ENCODE measurements at places on chromosomes 6 and 20.
A peak's percentile ranks its signal among the peaks of the same experiment; 100 is the strongest.

- DNase-seq: peak; percentile 8
These were observed 223.7 kb downstream of the TAF4 start for GRCh38 chr20:61841966-61842365.

- DNase-seq: peak; percentile 51
These were observed 12.4 kb upstream of the DEK start for GRCh38 chr6:18276610-18277236.

GRCh38 chr20:7859356-7859802 lies 80.9 kb downstream of the HAO1 start:
- peak; percentile 58 for DNase-seq

DNA sequence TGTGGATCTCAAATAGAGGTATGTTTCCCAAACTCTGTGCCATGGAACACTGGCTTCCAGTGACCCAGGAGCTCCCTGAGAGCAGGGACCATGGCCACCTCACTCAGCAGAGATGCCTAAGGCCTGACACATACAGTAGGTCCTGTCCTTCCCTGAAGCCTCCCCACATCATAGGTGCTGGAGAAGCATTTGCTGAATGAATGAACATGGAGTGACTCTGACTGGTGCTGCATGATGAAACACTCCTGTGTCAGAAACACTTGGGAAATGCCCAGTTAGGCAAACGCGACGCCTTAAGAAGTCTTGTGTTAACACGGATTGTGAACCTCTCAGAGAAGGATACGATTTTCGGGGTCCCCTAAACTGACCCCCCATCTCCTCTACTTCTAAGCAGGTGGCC lies 14.3 kb downstream of the SLA2 start:
- no peak for DNase-seq

DNA sequence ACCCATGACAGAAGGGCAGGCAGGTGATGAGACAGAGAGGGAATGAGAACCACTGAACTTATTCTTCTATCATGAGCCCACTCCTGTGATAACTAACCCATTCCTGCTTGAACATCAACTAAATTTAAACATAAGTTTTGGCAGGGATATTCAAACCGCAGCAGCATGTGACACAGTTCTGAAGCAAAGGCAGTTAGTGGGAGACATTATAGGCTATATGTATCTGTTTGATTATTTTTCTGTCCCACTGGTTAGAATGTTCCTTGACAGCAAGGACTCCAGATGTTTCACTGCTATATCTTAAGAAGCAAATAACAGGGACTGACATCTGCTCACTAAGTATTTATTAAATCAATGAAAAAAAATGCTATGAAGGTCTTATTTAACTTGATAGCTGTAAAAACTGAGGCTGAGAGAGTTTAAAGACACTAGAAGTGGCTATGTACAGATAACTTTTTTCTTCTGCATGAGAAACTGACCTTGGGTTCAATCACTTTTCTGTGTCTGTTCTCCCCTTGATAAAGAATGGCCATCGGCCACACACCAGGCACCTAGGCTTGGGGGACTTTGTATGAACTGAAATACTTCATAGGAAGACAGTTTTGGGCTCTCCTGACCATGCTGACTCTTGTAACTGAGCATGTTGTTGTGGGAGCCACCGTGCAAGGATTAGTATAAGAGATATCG lies 90.9 kb downstream of the CEP162 start:
- no peak for DNase-seq

DNA sequence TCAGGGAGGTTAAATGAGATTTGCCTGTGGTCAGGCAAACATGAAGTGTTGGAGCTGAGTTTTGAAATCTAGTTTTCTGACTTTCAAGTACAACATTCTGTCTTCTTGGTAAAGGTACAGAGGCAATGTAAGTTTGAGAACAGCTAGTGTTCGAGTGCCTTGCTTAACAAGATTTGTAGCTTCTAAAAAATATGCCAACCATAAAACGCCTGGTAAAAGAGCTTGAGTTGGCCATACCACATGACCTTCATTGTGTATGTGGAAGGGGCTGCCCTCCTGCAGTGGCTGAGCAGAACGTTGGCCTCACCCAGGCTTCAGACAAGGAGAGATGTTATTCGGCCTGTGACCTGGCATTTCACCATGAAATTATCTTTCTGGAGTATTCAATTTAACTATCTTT lies 86.5 kb downstream of the MAP7 start:
- DNase-seq: no peak

DNA sequence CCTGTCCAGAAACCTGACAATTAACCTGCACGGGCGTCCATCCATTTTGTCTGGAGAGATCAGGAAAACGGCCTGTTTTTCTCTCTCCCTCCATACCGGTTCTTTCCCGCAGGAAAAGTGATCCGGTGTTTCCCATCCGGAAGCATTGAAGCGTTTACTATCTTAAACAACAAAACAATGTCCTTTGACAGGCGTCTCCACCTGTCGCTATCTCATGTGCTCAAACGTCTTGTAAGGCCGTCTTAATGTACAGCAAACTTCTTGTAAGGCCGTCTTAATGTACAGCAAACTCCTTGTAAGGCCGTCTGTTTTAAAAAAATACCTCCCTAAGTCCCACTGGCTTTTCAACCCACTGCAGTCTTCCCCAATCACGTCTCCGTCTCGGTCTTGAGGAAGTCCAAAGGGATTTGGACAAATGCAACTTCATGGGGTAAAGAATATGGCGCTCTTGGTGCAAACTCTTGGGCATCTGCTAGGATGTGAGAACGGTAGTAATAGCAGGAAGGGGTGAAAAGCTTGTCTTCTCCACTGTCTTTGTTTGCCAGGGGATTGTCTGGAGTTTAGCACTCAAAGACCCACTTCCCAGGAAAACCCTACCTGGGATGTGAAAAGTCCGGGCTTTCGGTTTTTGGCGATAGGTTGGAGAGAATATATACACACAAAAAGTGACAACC lies 29.9 kb upstream of the TRIM27 start:
- DNase-seq: peak; percentile 5

DNA sequence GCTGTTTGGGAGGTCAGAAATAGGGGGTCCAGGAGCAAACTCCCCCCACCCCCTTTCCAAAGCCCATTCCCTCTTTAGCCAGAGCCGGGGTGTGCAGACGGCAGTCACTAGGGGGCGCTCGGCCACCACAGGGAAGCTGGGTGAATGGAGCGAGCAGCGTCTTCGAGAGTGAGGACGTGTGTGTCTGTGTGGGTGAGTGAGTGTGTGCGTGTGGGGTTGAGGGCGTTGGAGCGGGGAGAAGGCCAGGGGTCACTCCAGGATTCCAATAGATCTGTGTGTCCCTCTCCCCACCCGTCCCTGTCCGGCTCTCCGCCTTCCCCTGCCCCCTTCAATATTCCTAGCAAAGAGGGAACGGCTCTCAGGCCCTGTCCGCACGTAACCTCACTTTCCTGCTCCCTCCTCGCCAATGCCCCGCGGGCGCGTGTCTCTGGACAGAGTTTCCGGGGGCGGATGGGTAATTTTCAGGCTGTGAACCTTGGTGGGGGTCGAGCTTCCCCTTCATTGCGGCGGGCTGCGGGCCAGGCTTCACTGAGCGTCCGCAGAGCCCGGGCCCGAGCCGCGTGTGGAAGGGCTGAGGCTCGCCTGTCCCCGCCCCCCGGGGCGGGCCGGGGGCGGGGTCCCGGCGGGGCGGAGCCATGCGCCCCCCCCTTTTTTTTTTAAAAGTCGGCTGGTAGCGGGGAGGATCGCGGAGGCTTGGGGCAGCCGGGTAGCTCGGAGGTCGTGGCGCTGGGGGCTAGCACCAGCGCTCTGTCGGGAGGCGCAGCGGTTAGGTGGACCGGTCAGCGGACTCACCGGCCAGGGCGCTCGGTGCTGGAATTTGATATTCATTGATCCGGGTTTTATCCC lies at the start of gene VEGFA:
VEGFA (plus strand) TSS at position 686 of the 846 bp plus-strand sequence.
- DNase-seq: peak; percentile 85

DNA sequence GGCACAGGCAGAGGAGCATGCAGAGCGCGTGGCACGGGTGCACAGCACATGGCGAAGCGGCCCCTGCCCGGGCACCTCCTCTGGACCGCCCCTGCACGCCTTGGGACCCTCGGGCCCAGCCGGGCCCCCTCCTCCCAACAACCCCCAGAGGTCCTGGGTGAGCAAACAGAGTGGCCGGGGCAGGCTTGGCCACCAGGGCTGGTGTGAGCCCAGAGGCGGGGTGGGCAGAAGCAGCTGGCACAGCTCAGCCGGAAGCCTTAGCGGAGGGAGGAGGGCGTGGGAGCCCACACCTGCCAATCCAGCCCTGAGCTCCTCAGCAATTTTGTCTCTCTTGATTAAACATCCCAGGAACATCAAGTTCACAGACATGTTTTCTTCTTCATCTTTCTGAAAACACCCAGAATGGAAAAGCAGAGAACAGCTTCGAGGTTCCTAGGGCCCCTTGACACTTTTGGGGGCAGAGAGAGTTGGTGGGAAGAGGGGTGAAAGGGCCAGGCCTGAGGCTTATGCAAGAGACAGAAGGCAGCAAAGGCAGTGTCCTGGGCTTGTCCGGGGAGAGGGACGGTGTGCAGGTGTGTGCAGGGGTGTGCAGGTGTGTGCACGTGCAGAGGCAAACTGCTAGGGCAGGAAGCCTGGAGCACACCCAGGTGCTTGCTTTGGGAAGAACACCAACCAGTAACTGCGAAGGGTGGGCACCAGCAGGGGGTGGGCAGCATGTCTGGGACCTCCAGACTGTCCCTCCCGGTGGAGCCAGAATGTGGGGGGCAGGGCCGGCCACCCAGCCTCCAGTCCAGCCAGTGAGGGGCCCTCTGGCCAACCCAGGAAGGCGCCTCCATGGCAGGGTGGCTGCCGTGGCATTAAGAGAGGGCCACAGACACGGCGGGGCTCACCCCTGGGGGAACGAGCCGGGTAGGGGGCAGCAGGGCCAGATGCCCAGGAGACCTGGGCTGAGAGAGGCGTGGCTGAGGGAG lies 4.8 kb downstream of the HRH3 start:
- no peak for DNase-seq

DNA sequence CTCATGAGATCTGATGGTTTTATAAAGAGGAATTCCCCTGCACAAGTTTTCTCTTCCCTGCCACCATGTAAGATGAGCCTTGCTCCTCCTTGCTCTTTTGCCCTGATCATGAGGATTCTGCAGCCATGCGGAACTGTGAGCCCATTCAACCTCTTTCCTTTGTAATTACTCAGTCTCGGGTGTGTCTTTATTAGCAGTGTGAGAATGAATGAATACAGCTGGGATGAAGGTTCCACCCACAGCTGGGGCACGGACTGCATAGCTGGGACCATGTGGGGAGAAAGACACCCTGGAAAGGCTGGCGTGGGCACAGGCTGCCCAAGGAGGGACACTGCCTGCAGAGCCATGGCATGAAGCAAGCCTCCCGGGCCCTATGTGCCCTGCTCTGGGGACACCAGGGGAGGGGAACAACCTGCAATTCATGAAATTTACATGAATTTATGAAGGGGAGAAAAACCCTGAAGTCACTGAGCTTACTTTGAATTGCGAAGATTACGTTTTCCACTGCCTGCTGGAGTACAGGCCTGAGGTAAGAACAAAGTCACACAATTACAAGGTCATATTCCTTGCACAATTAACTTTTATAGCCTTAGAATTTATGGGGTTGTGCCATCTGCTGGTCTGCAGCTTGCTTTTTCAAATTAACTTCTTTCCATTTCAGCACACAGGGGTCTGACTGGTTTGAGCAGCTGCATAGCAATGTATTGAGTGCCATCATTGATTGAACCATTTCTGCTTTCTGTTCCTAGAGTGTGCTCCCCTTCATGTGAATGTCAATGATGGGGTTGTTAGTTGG lies 46.2 kb downstream of the SLC22A1 start:
- no peak for DNase-seq

DNA sequence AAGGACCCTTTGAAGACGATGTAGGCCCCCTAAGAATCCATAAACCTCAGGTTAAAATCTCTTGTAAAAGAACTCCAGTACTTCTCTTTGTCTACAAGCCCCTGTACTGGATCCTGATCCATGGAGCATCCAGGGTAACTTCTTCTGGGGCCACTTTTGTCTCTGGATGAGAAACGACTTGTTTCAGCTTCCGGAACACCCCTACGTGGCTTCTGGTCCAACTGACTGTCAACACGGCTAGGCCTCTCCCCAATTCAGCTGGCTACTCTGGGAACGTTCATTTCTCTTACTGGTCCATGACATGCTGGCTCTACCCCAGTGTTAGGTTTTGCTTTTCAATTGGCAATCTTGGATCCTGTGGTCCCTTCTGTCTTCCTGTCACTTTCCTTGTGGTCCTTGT lies 198.0 kb downstream of the BACH2 start:
- no peak for DNase-seq

- peak; percentile 3 for DNase-seq
These were observed at the start of gene CCDC170 for GRCh38 chr6:151493804-151494234. Gene CCDC170, plus strand, starts transcription at chr6:151494017. Its CDS starts 112 bp downstream, at chr6:151494129.

GRCh38 chr20:58107533-58107932 lies 120.9 kb downstream of the ANKRD60 start:
- no peak for DNase-seq

GRCh38 chr6:131976545-131977061 lies 25.4 kb upstream of the CCN2 start:
- no peak for DNase-seq

DNA sequence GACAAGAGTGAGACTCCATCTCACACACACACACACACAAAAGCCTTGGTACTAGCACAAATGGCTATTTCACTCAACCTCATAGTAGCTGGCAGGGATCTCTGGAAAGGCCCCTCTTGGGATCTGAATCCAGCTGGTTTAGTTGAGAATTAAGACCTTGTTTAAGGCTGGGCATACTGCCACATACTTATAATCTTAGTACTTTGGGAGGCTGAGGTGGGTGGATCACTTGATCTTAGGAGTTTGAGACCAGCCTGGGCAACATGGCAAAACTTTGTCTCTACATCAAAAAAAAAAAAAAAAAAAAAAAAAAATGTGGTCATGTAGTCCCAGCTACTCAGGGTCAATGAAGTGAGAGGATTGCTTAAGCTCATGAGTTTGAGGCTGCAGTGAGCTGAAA lies 628.3 kb downstream of the MMUT start:
- DNase-seq: no peak

DNA sequence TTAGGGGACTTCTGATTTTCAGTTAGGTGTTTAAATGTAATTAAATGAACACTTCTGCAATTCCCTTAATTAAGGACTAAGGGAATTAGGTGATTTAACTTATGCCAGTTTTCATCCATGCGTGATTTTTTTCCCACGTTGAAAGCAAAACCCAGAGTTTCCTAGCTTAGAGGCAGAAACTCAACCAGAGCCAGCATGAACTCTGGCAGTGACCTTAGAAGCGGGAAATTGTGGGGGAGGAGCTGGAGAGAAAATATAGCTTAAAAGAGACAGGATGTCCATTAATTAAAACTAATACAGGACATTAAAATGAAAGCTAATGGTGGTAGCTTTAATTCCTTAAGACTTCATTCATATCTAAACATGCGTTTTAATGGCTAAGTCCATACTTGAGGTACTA lies 41.6 kb downstream of the IYD start:
- DNase-seq: no peak

DNA sequence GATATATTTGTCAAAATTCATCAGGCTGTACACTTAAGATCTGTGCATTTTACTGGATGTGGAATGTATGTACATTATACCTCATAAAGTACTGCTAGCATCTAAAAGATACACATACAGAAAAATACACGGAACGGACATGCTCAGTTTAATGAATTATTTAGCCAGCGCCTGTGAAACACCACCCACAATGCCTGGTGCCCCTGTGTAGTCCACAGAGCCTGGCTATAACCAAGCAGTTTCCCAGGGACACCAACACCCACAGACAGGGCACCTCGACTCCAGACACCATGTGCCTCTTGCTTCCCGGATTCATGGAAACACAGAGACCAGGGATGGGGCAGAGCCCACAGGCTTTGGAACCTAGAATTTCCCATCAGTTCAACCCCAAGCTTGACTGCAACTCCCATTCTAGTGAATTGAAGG lies 17.4 kb upstream of the ARMC12 start:
- no peak for DNase-seq

GRCh38 chr6:72954716-72955115 lies 270.6 kb downstream of the KHDC1L start:
- DNase-seq: no peak
